ENCODE measurements at places on chromosomes 16 and 17.

GRCh38 chr17:13594310-13594709 is 7.4 kb downstream of the HS3ST3A1 start:
- DNase-seq: no peak

DNA sequence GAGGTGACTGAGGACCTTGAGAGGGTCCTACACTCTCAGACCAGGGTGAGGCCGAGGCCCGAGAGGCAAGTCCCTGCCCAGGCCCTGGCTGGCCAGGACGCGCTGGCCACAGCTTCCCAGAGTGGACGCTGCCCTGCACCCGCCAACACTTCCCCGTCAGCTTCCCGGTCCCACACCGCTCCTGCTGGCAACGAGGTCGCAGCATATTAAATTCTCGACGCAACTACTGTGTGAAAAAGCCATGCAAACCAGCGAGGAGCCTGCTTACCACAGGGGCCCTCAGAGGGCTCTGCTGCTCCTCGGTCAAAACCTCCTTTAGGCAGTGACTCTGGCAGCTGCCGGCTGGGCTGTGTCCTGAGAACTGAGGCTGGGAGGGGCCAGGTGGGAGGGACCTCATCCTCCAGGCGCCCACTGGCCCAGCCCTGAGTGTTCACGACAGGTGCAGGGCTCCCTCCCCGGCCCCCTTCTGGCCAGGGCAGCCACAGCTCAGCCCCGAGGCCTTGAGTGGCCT is 2.1 kb upstream of the TEX19 start:
- no peak for DNase-seq

- DNase-seq: no peak
These were observed 3.4 kb upstream of the PRSS8 start for GRCh38 chr16:31138621-31139578.

GRCh38 chr16:1561266-1561665 is 27.8 kb downstream of the TMEM204 start:
- no peak for DNase-seq

DNA sequence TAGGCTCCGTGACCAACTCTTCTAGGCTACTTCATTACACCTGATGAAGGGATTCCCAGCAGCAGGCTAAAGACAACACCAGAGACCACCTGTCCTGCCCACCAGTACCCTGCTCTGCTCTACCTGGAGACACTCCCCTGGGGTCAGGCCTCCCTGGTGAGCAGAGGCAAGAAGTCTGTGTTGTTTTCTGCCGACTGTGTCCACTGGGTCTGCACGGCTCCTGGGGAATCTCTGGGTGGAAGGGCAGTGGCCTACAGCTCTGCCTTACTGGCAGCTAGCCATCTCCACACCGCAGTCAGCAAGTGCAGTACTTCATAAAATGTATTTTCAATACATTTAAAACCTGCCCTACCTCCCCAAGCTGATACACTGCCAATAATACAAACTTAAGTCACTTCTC is 6.8 kb downstream of the RSL1D1 start:
- no peak for DNase-seq

- DNase-seq: no peak
These were observed 492.8 kb upstream of the EEF2KMT start for GRCh38 chr16:5590416-5590815.

DNA sequence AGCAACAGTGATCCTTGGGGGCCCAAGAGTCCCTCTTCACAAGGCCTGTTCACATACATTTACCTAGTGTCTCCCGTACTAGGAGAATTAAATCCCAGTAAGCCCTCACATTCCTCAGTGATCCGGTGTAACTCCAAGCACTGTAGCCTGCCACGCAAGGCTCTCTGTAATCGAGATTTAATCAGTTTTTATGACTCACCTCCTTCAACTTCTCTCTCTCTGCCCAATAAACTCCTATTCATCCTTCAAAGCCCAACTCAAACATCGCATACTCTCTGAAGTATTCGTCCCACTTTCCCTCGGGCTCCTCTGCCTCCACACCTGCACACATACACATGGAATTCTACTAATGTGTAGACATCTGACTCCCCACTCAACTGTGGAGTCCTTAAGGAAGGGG is 141.8 kb downstream of the CMIP start:
- no peak for DNase-seq

DNA sequence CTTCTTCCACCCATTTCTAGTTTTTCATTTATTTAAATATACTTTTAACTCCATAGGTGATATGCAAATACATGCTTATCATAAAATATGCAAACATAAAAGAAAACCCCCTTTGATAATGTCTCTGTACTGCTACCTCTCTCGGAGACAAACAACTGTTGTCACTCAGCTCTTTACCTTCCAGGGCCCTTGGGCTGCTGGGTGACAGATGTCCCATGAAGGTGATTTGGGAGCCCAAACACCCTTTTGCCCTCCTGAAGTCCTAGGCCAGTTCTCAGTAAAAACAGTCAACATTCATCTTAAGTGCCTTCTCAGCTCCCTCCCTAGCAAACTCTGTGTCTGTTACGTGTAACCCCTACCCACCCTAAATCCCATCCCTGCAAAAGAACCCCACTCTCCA is 37.5 kb downstream of the CHD9 start:
- DNase-seq: no peak

GRCh38 chr17:50588391-50589049 is 28.0 kb downstream of the CACNA1G start:
- DNase-seq: no peak

DNA sequence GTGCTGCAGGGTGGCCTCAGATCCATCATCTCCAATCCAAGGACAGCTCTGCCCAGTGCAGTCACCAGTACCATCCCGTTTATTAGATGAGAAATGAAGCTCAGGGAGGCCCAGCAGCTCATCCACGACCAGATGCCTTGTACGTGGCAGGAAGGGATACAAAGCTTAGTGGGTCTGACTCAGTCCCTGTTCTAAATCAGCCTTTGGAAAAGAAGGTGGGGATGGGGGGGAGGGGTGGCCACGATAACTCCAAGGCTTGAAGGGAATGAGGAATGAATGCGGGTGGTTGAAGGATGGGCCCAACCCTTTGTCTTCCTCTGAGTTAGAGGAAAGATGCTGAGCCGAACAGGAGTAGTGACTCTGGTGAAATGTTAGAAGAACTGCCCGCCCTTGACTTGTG is 25.8 kb downstream of the LLGL2 start:
- no peak for DNase-seq

- DNase-seq: no peak
These were observed 36.2 kb upstream of the PPM1D start for GRCh38 chr17:60563743-60564142.

- DNase-seq: no peak
These were observed 1.4 kb upstream of the GRN start for GRCh38 chr17:44343510-44344209.

DNA sequence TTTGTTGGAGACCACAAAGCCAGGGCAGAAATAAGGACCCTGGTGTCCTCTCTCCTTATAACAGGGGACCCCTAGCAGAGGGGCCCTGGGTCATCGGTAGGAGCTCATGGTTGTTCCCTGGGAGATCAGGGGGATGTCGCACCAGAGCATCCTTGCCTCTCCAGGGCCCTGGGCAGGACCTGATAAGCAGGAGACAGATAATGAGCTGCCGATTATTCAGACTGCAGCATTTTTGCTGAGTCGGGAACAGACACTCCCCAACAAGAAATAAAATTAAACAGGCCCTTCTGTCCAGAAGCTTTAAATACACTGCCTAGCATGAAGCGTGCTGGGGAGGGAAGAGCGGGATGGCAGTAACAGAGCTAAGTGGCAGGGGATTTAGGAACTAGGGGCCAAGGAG is 15.4 kb upstream of the GFAP start:
- DNase-seq: no peak

DNA sequence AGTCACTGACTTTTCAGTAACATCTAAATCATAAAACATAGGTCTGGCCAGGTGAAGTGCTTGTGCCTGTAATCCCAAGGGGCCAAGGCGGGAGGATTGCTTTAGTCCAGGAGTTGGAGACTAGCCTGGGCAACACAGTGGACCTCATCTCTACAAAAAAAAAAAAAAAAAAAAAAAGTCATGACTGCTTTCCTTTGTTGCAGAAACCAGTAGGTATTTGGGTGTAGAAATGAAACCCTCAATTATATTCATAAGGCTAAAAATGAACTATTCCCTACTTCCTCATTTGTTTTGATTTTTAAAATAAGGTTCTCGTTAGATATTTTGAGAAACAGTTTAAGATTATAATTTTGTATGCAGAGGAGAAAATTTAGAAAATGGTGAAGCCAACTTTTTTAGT is 26.0 kb downstream of the PITPNC1 start:
- no peak for DNase-seq

GRCh38 chr17:62751060-62751691 is 56.9 kb downstream of the MARCHF10 start:
- no peak for DNase-seq

GRCh38 chr17:61856035-61856434 is 7.3 kb downstream of the BRIP1 start:
- DNase-seq: no peak

DNA sequence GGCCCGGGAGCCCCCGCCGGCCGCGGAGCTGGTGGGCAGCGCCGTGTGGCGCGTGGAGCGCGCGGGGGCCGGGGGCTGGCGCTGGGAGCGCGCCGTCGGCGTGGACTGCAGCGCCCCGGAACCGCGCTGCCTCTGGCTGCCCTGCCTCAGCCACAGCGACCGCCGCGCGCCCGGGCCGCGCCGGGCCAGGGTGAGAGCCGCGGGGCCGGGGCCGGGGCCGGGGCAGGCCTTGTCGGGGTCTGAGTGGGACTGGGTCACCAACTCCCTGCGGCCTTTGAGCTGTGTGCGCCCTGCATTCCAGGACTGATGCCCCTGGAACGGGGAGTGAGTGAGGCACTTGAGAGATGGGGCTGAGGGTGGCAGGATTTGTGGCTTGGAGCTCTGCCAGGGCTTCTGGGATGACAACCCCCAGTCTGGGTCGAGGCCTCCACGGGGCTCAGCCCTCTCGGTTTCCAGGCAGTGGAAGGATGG is 25.7 kb downstream of the ARHGAP23 start:
- DNase-seq: no peak

- DNase-seq: no peak
These were observed 11.0 kb upstream of the EEF2KMT start for GRCh38 chr16:5108505-5109158.

- peak; percentile 57 for DNase-seq
These were observed at the start of gene RAB26 for GRCh38 chr16:2147981-2148671. TSS of gene RAB26 (plus strand) at chr16:2148625. CDS start at chr16:2148784, 159 bp downstream.

DNA sequence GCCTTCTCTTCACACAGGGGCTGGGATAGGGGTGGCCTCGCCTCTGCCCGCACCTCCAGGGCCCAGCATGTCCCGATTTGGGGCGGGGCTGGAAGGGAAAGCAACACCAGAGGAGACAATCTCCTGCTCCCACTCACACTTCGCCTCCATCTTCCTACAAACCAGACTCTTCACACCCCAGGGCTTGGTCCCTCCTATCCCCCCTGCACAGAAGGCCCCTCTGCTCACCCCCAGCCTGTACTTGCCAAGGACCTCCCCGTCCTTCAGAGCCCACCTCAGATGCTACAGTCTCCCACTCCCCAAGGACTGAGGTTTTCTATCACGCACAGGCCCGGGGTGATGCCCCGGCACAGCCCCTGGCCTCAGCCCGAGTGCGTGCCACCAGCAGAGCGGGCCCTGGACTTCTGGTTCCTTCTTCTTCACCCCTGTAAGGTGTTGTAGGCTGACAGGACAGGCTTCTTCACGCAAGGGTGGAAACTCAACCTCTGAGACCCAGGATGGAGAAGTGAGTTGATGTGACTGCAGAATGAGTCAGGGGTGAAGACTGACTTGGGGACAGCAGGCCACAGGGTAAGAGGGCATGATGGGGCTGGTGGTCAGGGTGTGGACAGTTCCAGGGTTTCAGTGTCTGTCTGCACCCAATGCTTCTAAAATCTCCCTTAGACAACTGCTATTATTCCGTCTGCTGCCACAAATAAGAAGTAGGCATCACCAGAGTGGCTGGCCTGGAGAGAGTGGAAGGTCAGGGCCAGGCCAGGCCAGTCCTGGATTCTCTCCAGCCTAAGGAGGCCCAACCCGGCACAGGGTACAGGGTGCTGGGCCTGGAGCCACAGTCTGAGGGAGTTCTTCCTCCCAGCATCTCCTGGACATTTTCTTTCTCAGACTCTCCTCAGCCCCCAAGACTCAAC is 2.5 kb downstream of the ITGAE start:
- DNase-seq: no peak

DNA sequence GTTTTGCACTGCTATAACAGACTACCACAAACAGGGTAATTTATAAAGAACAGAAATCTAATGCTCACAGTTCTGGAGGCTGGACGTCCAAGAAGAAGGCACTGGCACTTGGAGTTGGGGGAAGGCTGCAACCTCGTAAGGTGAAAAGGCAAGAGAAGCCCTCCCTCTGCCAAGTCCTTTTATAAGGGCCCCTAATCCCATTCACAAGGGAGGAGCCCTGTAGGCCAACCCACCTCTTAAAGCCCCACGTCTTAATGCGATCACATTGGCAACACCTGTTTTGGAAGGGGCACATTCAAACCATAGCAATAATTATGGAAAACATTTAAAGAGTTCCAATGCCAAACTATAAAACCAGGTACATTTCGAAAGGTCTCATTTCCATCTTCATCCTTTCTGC is 5.2 kb downstream of the PKD1L3 start:
- DNase-seq: no peak
